ENCODE measurements at places on chromosomes 13 and 19.

DNA sequence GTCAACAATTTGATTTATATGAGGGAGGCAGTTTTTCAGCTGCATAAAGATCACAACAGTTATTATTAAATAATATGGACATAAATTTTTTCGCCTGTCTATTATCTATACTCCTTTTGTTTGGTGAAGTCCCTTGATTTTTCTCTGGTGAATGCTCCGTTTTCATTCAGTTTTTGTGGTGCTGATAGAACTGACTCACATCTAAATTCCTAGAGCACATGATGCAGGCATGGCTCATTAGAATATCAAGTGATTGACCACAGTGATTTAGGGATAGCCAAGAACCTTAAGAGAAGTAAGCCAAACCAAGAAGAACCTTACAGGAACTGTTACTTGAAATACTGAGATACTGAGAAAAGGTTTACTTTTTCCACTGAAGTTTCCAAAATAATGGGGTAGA lies 208.9 kb downstream of the PRR20E start:
- no peak for DNase-seq

GRCh38 chr13:24716011-24716410 lies 35.8 kb downstream of the ATP12A start:
- DNase-seq = no peak

DNA sequence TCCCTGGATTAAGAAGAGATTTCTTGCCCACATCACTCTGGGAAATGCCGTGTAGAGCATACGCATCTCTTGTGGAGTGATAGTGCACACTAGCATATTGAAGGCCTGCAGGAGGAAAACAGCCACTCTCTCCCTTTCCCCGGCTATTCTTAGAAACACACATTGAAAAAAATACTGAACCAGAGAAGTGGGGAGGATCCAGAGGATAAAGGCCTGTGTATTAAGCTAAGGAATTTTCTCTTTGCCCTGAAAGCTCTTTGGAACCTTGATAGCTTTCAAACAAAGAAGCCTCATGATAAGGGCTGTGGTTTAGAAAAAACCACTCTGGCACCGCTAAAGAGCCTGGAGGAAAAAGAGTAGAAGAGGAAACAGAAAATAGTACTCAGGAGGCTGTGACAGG lies 386.1 kb upstream of the NBEA start:
- DNase-seq = no peak

- no peak for DNase-seq
These were observed 1.9 kb downstream of the IRF2BP1 start for GRCh38 chr19:45883881-45884681.

DNA sequence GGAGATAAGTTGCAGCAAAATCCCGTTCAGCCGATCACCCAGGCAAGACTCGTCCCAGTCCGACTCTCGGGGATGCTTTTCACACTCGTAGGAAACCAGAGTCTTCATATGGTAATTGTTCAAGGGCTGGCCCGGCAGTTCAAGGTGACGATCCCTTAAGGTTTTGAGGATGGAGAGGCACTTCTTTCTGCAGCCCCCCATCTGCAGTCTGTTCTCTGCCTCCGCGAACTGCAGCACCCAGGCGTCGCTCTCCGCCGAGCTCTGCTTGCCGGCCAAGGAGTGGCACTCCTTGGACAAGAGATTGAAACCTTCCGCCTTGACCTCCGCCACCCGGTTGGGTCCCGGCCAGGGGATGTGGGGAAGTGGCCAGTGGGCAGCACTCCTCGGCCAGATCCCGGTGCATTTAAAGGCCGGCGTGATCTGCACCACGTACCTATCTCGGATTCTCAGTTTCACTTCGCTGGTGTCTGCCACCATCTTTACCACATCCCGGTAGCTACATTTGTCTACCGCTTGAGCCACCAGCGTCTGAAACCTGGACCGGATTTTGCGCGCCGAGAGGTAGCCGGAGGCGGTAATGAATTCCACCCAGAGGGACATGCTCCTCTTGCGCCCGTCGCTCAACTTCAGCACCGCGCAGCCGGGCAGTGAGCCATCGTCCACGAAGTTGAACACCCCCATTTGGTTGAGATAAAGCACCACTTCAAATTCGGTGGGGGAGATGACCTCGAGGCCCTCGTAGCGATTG lies 1.1 kb downstream of the MAB21L1 start:
- DNase-seq = no peak

DNA sequence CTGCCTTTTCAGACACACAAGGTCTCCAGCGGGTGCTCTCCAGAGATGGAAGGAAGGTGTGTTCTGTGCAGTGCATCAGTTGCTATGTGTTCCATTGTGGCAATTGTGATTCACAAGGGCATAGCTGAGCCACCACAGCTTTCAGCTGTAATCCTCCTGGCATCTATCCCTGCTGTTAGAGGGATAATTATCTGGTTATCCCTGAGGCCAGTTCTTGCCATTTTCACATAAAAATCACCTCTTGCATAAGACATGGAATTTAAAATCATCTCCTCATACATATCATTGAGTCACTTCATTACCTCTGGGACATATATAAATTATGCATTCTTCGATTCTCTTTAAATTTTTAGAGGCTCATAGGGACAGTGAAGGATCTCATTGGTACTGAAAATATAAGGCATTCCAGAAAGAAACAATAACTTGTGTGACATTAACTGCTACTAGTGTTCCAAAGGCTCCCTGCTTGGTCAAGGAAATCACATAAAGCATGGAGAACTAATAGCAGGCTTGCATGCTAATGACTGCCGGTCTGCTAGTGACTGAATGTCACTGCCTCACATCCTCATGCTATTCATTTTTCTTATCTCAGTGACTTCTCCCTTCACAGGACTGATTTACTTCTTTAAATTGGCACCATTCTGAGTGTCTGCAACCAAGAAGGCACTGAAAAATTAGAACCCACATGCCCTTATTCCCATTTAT lies 214.0 kb downstream of the ENOX1 start:
- no peak for DNase-seq

- DNase-seq = no peak
These were observed 541.0 kb downstream of the PCDH9 start for GRCh38 chr13:66689037-66689619.

DNA sequence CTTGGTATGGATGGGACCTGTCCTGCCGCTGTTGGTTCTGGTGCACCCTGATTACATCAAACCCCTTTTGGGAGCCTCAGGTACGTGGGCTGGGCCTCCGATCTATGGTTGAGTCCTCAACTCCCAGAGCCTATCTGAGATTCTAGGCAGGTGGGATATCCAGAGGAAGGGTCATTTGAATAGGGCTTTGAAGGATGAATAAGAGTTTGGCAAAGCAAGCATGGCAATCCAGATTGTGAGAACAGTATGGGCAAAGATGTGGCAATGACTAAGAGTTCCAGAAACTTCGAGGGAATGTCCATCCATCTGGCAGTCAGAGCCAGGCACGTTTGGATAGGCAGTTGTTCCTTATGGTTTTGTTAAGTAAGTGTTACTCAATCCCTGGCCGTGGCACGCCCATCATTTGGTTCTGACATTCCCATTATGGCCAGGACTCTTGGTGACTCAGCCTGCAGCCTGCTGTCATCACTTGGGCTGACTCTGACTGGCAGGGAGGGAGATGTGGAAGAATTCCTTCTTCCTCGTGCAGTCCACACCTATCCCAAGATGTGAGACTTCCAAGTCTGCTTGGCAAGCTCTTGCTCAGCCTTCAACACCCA lies 21.5 kb downstream of the CYP4F22 start:
- no peak for DNase-seq

DNA sequence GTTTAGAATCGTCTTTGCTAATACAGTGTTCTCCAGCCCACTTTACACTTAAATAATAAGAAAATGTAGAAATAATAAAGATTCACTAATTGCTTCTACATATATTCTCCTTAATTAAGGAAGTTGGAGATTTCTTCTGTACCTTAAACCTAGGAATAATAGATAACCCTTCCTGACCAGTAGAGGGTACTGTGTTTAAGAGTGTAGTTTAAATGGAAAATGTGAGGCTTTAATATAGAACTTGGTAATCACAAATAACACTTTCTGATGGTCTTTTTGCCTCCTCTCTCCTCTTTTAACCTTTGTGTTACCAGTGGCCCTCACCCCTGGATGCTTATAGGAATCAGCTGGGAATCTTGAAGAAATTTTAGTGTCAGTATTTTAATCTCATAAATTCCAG lies 20.7 kb downstream of the POMP start:
- no peak for DNase-seq

- no peak for DNase-seq
These were observed 6.2 kb upstream of the ZNF497 start for GRCh38 chr19:58368561-58369360.

- no peak for DNase-seq
These were observed 92.7 kb upstream of the SOX1 start for GRCh38 chr13:111974341-111974640.

DNA sequence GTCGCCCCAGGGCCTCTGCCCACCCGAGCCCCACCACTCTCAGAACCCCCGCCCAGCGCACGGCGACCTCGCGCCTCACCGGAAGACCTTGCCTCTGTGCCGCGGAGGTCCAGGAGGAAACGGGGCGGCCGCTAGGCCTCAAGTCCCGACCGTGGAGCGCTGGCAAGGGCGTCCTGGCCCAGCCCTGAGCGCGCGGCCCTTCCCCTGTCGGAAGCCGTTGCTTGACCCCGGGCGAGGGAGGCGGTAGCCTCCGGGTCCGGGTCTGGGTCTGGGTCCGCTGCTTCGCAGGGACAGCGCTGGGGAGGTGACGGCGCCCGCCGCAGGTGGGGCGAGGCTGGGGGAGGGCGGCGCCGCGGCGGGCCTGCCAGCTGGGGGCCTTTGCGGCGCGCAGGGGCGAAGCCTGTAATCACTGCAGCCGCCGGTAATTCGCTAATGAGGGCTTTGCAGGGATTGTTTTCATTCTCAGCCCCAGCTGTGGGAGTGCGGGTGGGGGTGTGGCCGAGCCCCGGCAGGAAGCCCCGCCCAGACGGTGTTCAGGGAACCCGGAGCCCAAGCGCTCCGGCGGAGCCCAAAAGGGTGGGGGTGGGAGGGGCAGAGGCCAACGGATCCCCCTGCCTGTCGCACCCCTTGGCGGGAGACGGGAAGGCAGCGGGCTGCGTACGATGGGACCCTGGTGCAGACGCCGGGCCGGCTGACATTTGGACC lies 8.6 kb downstream of the C19orf25 start:
- peak; percentile 76 for DNase-seq

DNA sequence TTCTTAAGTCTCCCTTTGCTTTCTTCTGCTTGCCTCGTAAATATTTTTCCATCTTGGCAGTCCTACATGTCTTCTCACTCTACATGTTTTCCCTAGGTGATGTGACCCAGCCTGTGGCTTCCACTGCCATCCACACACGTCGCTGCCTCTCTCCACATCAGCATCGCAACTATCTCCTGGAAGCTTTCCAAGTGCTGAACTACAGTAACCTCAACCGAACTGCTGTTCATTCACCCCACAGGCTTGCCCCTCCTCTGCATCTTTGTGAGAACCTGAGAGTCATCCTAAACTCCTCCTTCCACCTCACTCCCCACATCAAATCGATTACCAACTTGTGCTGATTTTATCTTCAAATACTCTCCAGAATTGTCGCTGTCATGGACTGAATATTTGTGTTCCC lies 41.2 kb upstream of the USPL1 start:
- no peak for DNase-seq

- no peak for DNase-seq
These were observed 13.0 kb downstream of the SLC7A10 start for GRCh38 chr19:33212436-33213172.

- no peak for DNase-seq
These were observed 66.4 kb upstream of the SERP2 start for GRCh38 chr13:44307255-44307654.

- DNase-seq = no peak
These were observed 68.2 kb downstream of the ESD start for GRCh38 chr13:46728777-46729176.

DNA sequence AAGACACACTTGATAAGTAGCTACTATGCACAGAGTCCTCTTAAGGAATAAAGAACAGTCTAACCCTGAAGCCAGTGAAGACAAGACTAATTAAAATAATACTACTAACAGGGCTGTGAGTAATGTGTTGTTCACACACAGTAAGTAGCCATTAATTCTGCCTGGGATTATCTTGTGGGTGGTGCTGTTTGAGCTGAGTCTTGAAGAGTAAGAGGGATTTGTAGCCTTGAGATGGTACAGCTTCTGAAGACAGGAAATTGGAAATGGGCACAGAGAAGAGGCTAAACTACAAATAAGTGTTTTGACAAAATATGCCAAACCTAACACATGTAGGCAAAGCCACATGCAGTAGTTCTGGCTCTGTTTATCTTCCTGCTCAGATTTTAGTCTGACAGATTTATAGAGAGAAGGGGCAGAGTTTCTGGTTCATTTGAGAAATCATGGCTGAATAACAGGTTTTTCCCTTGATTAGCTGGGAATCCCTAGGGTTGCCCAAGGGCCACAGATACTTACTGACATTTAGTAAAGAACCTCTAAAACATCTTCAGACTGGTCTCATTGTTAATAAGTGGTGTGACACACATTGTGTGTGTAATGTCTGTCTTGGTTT lies 38.0 kb downstream of the ITGBL1 start:
- DNase-seq = no peak

- DNase-seq = no peak
These were observed 65.5 kb upstream of the CEACAM21 start for GRCh38 chr19:41510484-41510883.

GRCh38 chr13:66305961-66306617 lies 924.0 kb downstream of the PCDH9 start:
- no peak for DNase-seq

GRCh38 chr13:97212601-97213040 lies 9.5 kb upstream of the MBNL2 start:
- no peak for DNase-seq

- DNase-seq = no peak
These were observed 28.8 kb upstream of the SHKBP1 start for GRCh38 chr19:40547836-40548235.

DNA sequence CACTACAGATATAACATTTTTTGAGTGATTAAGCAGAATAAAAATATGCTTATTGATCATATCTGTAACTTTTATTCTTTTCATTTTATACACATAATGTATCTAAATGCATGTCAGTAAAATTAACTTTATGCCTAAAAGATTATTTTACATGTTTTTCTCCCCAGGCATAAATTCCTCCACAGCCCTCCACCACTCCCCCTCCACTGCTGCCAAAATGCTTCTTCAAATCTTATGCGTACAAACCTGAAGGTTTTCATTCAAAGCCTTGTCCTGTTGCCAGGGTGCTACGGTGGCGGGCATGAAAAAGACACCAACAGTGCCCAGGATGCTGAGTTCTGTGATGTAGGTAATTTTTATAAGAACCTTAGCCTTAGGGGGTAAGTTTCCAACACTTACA lies 52.9 kb downstream of the PARP4 start:
- DNase-seq = no peak

- DNase-seq = no peak
These were observed 2.8 kb downstream of the SOHLH2 start for GRCh38 chr13:36211567-36211966.

DNA sequence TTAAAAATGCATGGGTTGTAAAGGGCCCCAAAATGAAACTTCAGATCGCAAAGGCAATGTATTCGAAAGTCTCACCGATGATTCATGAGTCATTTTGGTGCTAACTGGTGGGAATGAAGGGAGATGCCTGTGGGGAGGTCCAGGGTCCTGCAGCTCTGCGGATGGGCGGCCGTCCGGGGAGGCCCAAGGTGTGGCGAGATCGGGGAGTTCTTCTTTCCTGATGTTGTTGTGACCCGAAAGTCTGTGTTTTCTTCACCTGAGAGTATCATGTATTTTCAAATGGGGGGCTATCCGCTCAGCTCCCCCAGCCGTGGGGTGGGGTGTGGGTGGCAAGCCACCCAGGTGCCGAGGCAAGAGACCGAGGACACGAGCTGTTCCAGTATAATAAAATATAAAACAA lies 36.5 kb downstream of the TFDP1 start:
- no peak for DNase-seq

GRCh38 chr13:45521297-45521696 lies 56.6 kb downstream of the COG3 start:
- no peak for DNase-seq

GRCh38 chr13:99087098-99087953 lies 109.5 kb upstream of the DOCK9 start:
- peak; percentile 94 for DNase-seq

Data from stimulated activated CD4-positive, alpha-beta T cell treated with anti-CD3 and anti-CD28 coated beads, Interleukin-4, amount 100 ng/mL, for 1 hour (primary cell).